ENCODE measurements at places on chromosomes 12 and 14. TPM values are rescaled to one million over a fixed set of nuclear protein-coding genes. Genes with fewer than 3 reads are reported as not detected.

PPP1CC gene
- total RNA-seq = 280 TPM

USP44 gene
- total RNA-seq = 6.6 TPM

ASCL1 gene
- total RNA-seq = not detected

KERA gene
- total RNA-seq = not detected

BIN2 gene
- total RNA-seq = 32.9 TPM

ETFBKMT gene
- 1.2 TPM for total RNA-seq

ACOT6 gene
- not detected for total RNA-seq

TMEM30B gene
- 2.8 TPM for total RNA-seq

KRT4 gene
- total RNA-seq = not detected

FLVCR2 gene
- total RNA-seq = 5.8 TPM

- H3K27ac ChIP-seq = no peak overlapping the region
- peaks cover 3% of the 10 kb centered on the region for H3K27me3 ChIP-seq
- no peaks in the 10 kb centered on the region for H3K36me3 ChIP-seq
Observed at GRCh38 chr12:63889721-63890509, 45.4 kb downstream of the SRGAP1 start.

DNA sequence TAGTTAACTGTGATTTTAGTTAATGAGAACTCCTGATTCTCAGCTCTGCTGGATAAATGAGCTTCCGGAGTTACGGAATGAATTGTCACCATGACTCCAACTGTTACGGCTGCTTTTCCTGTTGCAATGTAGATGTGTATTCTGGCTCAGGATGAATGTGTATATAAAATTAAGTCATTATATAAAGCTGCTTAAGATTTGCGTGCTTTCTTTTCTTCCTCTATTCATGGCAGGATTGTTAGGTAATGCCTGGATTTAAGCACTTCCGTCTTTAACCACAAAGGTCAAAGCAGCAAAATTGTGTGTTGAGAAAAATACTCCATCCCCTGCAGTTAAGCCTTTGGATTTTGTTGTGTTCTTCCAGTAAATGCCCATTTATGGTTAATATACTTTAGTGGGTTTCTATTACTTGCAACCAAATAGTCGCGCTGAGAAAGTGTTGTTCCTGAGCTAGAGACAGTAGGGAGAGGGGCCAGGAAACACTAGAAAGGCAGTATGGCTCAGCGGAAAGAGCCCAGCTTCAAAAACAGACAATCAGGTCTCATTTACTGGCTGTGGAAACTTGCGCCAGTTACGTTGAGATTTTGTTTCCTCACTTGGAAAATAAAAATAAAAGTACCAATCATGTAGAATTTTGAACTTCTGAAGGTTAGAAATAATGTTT is 9.4 kb upstream of the CCDC175 start:
- H3K4me3 ChIP-seq = peak overlapping the region; percentile 19
- no peak overlapping the region for H3K27ac ChIP-seq
- peaks cover 4% of the 10 kb centered on the region for H3K4me1 ChIP-seq
- H3K36me3 ChIP-seq = no peaks in the 10 kb centered on the region
- H3K27me3 ChIP-seq = no peaks in the 10 kb centered on the region
- no peak for DNase-seq

- no peak overlapping the region for H3K27ac ChIP-seq
- no peaks in the 10 kb centered on the region for H3K27me3 ChIP-seq
Observed at GRCh38 chr12:88388566-88389540, 191.4 kb downstream of the KITLG start.

GRCh38 chr14:57574617-57575288 is 81.1 kb upstream of the CCDC198 start:
- no peak for DNase-seq
- no peak overlapping the region for H3K27ac ChIP-seq
- H3K36me3 ChIP-seq = no peaks in the 10 kb centered on the region
- H3K4me1 ChIP-seq = no peaks in the 10 kb centered on the region
- no peak overlapping the region for H3K4me3 ChIP-seq

GRCh38 chr14:36442824-36443241 is 77.2 kb downstream of the NKX2-1 start:
- no peaks in the 10 kb centered on the region for H3K4me1 ChIP-seq
- H3K4me3 ChIP-seq = no peak overlapping the region
- no peak overlapping the region for H3K27ac ChIP-seq
- H3K27me3 ChIP-seq = peaks cover 20% of the 10 kb centered on the region

DNA sequence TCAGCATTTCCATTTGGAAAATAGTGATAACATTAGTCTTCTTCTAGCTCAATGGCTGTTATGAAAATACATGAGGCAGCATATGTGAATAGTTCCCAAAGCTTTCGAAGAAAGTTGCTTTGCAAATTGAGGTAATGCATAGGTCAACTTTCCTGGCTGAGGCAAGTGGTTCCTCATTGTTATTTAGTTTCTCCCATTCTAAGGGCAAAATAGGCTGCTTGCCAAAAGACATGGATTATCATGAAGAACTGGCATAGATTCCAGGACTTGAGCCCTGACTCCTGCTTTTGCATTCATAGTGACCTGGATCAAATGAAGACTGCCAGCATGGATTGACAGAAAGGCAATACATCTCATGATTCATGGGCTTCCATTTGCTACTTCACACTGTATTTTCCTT is 35.7 kb downstream of the LRFN5 start:
- H3K27ac ChIP-seq = no peak overlapping the region
- H3K4me1 ChIP-seq = no peaks in the 10 kb centered on the region
- no peaks in the 10 kb centered on the region for H3K36me3 ChIP-seq
- peaks cover 2% of the 10 kb centered on the region for H3K27me3 ChIP-seq

- H3K4me1 ChIP-seq = peaks cover 30% of the 10 kb centered on the region
- no peak for DNase-seq
- peaks cover 1% of the 10 kb centered on the region for H3K36me3 ChIP-seq
- no peaks in the 10 kb centered on the region for H3K27me3 ChIP-seq
- H3K27ac ChIP-seq = no peak overlapping the region
- no peak overlapping the region for H3K4me3 ChIP-seq
Observed at GRCh38 chr12:92457458-92458180, 245.2 kb upstream of the PLEKHG7 start.

GRCh38 chr14:27642251-27642866 is 1044.5 kb upstream of the NOVA1 start:
- no peak overlapping the region for H3K27ac ChIP-seq
- H3K4me1 ChIP-seq = no peaks in the 10 kb centered on the region
- no peak overlapping the region for H3K4me3 ChIP-seq

DNA sequence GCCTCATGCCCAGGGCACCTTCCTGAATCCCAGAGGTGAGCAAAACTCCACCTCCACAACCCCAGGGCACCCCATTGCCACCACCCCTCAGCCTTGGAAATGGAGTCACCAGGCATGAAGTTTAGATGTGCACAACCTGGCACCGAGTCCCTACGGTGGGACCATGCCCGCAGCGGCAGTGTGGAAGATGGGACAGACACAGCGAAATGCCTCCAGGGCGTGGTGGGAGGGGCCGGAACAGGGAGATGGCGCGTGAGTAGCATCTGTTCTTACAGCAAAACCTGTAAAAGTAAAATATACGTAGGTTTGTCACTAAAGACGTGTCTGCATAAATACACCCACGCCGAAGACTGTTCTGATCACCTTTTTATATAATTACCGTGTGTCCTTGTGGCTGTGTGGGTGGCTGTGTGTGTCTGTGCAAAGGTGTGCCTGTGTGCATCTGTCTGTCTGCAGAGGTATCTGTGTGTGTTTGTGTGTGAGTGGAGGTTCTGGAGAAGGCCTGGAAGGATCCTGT is 17.4 kb upstream of the DEGS2 start:
- no peak overlapping the region for H3K27ac ChIP-seq
- H3K4me1 ChIP-seq = no peaks in the 10 kb centered on the region
- H3K36me3 ChIP-seq = no peaks in the 10 kb centered on the region
- no peak overlapping the region for H3K4me3 ChIP-seq
- no peaks in the 10 kb centered on the region for H3K27me3 ChIP-seq
- no peak for DNase-seq

DNA sequence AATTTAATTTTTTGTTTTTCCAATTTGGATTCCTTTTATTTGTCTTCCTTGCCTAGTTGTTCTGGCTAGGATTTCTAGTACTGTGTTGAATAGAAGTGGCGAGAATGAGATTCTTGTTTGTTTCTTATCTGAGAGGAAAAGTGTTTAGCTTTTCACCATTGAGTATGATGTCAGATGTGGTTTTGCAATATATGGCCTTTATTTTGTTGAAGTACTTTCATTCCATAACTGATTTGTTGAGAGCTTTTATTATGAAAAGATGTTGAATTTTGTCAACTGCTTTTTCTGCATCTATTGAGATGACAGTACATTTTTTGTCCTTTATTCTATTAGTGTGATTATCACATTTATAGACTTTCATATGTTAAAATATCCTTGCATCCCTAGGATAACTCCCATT is 462.0 kb downstream of the CCDC91 start:
- H3K4me1 ChIP-seq = no peaks in the 10 kb centered on the region
- no peaks in the 10 kb centered on the region for H3K36me3 ChIP-seq
- no peak for DNase-seq
- peaks cover 2% of the 10 kb centered on the region for H3K27me3 ChIP-seq
- H3K4me3 ChIP-seq = no peak overlapping the region
- H3K27ac ChIP-seq = no peak overlapping the region

DNA sequence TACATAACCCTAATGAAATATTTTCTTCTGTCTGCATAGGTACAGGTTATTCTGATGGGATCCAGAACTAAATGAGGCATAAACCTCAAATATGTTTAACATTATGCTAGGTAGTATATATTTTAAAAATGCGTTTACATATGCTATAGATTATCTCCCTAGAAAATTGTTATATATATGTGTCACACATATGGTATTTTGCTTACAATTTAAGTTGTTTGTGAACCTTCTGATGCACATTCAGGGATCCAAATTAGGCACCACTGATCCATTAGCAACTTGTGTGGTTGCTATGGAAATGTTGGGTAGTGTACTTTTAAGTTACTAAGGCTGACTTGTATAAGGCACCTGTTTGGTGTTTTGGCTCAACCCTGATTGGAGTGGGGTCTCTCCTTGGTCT is 456.7 kb downstream of the AEBP2 start:
- H3K4me1 ChIP-seq = peaks cover 8% of the 10 kb centered on the region
- peaks cover 2% of the 10 kb centered on the region for H3K27me3 ChIP-seq
- H3K27ac ChIP-seq = no peak overlapping the region
- H3K36me3 ChIP-seq = no peaks in the 10 kb centered on the region
- no peak overlapping the region for H3K4me3 ChIP-seq
- no peak for DNase-seq

- peaks cover 58% of the 10 kb centered on the region for H3K4me1 ChIP-seq
- H3K4me3 ChIP-seq = peak overlapping the region; percentile 49
- H3K27ac ChIP-seq = peak overlapping the region; percentile 99
- peak; percentile 13 for DNase-seq
Observed at GRCh38 chr12:56337753-56338251, 882 bp upstream of the IL23A start.

DNA sequence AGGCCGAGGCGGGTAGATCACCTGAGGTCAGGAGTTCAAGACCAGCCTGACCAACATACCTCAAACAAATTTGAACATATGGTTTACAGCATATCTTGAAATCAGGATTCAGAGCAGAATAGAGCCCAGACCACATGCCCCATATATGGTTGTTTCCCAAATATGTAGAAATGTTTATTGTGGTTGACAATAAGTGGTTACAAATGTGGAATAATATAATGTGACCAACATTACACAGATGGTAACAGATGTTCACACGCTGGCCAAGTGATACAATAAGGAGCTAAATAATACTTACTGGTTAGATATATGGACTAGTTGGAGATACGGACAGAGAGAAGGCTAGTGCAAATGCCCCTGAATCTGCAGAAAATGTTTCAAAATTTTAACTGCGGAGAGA is 85.3 kb downstream of the MAPKAPK5 start:
- DNase-seq = no peak
- no peaks in the 10 kb centered on the region for H3K4me1 ChIP-seq
- H3K4me3 ChIP-seq = no peak overlapping the region
- no peak overlapping the region for H3K27ac ChIP-seq
- H3K27me3 ChIP-seq = no peaks in the 10 kb centered on the region

DNA sequence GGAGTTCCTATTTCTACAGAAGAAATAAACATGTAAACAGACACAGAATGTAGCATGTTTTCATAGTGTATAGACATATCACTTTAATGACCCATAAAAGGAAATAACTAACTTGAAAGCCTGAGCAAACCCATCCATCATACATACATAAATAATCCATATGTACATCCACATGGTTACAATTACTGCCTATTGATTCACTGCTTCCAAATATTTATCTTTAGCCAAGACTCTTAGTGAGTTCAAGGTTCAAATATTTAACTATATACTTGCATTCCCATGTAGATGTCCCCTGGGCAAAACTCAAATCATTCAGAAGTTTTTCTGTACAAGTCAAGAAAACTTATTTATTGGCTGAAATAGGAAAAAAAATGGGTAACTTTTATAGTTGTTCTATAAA is 95.4 kb downstream of the CCER1 start:
- no peak for DNase-seq
- no peak overlapping the region for H3K4me3 ChIP-seq
- H3K27ac ChIP-seq = no peak overlapping the region
- no peaks in the 10 kb centered on the region for H3K36me3 ChIP-seq

DNA sequence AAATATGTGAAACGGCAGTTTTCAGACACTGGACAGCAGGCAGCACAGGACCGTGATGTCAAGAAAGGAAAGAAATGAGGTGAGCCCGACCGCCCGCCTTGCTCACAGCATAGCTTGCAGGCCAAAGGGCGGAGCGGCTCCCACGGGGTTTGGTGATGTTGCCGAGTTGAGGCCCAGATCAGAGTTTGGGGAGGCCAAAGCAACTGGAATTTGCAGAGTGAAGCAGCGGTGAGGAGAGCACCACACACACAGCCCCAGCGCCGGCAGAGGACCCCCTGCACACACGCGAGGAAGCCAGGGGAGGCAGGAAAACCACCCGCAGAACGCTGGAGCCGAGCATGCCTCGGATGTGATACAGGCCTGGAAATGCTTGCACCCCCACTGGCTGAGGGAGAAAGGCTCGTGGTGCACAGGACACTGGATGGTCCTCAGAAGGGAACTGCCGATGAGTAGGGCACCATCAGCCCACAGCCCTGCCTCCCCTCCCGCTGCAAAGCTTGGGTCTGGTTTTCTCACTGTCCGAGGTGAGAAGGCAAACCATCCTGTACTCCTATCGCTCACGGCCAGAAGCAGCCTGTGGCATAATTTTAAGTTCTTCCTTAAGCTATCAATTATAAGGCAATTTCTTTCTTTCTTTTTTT is 25.7 kb upstream of the PLD4 start:
- H3K27me3 ChIP-seq = peaks cover 2% of the 10 kb centered on the region
- no peak overlapping the region for H3K27ac ChIP-seq
- no peaks in the 10 kb centered on the region for H3K36me3 ChIP-seq
- no peak for DNase-seq
- no peak overlapping the region for H3K4me3 ChIP-seq

DNA sequence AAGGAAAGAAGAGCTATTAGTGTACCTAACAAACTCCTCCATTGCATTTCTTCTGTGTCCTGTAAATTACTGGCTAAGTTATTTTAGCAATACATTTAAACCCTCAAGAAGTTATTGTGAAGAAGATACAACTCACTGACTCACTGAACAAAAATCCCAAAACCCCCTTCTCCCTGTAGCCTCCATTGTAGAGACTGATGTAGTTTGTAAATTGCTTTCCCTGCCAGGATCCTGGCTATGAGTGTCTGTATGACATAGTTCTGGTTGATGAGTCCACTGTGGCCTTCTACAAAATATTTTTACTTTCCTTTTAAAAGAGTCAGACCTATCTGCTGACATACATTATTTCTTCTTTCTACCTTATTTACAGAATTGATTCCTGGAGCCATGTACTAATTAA is 155.6 kb downstream of the SLC6A15 start:
- no peak overlapping the region for H3K4me3 ChIP-seq
- H3K27me3 ChIP-seq = no peaks in the 10 kb centered on the region
- H3K4me1 ChIP-seq = no peaks in the 10 kb centered on the region
- DNase-seq = no peak
- H3K36me3 ChIP-seq = no peaks in the 10 kb centered on the region
- no peak overlapping the region for H3K27ac ChIP-seq

GRCh38 chr14:63344336-63344735 is 25.6 kb upstream of the GPHB5 start:
- peaks cover 24% of the 10 kb centered on the region for H3K27me3 ChIP-seq
- H3K27ac ChIP-seq = no peak overlapping the region
- H3K36me3 ChIP-seq = no peaks in the 10 kb centered on the region
- no peaks in the 10 kb centered on the region for H3K4me1 ChIP-seq
- no peak overlapping the region for H3K4me3 ChIP-seq
- DNase-seq = no peak

All from activated naive CD4-positive, alpha-beta T cell treated with anti-CD3 and anti-CD28 coated beads for 36 hours (primary cell).